ENCODE measurements at places on chromosomes 12 and 14.
A peak's percentile ranks its signal among the peaks of the same experiment; 100 is the strongest.

- DNase-seq, result peak; percentile 32
Measured at GRCh38 chr14:28758885-28759652, 7.5 kb upstream of the FOXG1 start.

GRCh38 chr14:44960146-44960545 is 1.6 kb downstream of the KLHL28 start:
- DNase-seq, result peak; percentile 56

DNA sequence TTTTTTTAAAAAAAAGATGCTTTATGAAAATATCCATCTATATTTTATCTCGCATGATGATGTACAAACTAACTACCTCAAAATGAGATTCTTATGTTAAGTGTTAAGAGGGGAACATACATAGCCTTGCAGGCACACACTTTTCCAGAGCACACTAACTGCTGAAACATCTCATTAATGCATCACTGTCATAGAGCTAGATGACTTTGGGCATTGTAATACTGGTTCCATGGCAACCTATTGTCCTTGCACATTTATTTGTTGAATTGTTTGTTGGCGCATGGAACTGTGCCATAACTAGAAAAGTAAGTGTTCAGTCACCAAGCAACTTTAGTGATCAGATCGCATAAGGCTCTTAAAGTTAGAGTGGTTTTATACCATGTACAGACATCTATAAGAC is 348.3 kb downstream of the GALC start:
- DNase-seq, result no peak

- no peak for DNase-seq
Measured at GRCh38 chr14:75461303-75461702, 33.5 kb downstream of the JDP2 start.

GRCh38 chr12:108312693-108313189 is 26.4 kb downstream of the CMKLR1 start:
- peak; percentile 53 for DNase-seq

- peak; percentile 68 for DNase-seq
Measured at GRCh38 chr12:117236456-117237001, 46.3 kb upstream of the FBXO21 start.

- peak; percentile 53 for DNase-seq
Measured at GRCh38 chr12:53624458-53624857, 1.7 kb downstream of the ATF7 start.

DNA sequence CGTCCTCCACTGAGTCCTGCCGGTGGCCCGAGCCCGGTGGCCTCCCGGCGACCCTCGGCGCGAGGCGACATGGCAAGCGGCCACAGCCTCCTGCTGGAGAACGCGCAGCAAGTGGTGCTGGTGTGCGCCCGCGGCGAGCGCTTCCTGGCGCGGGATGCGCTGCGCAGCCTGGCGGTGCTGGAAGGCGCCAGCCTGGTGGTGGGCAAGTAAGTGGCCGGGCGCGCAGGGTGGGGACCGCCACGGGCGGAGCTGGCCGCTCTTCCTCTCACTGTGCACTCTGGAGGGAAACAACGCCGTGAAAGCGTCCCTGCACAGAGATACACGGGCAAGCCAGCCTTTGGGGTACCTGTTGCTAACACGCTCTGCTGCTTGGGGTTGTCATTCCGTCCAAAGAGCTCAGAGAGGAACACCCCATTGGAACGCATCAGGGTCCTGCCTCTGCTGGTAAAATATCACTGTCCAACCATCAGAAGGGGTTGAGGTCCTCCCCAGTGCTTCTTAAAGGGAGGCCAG is at the start of gene AMDHD1:
Gene AMDHD1, plus strand, starts transcription at position 2 of the 513 bp plus-strand sequence. Its CDS starts 68 bp downstream, at position 70.
- DNase-seq, result peak; percentile 75

DNA sequence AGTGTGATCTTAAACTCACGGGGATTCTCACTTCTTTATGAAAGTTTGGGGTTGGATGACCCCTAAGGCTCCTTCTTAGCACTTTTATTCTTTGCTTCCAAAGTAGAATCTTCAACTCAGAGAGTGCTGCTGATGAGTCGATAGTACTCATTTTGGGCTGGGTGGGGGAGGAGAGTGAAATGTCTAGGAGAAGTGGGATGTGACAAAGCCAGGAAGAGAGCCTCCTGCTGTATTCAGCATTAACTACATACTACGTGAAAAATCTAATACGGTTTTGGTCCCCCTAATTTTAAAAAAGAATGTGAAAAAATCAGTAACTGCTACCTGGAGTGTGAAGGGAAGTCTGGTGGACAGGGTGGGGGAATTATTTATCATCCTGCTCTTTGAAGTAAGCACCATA is 148.3 kb downstream of the SAMD4A start:
- DNase-seq, result peak; percentile 75

- DNase-seq, result peak; percentile 41
Measured at GRCh38 chr12:69512820-69513219, 42.6 kb downstream of the FRS2 start.

- DNase-seq, result no peak
Measured at GRCh38 chr12:86834217-86834616, 578.0 kb upstream of the MGAT4C start.

DNA sequence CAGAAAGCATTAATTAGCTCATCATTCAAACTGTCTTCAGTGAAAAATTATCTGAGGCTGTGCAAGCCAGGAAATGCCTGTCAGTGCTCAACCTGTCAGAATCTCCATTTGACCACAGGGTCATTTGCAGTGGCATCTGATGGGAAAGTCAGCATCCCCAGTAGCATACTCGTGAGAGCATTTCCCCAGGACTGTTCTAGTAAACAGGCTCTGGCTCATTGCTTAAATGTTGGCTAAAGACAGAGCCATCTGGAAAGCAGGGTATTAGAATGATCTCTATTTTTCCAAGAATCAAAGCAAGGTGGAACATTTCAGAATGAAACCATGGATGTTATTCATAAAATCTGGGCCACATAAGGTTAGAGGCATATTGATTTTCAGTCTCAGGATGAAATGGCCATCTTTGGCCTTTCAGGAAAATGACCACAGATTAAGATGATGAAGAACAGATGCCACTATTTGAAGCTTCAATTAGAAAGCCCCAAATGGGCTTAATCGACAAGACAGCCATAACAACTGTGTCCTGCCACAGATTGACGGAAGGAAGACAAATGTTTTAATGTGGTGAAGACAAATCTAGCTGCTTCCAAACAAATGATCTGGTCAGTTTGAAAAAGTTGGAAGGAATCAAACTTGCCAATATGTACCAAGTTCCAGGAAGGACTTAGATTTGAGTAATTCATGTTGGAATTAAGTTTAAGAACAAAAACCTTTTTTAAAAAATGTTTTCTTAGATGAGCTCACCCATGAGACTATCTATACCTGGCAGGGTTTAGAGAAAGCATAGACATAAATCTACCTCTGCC is 94.0 kb upstream of the FAR2 start:
- no peak for DNase-seq

DNA sequence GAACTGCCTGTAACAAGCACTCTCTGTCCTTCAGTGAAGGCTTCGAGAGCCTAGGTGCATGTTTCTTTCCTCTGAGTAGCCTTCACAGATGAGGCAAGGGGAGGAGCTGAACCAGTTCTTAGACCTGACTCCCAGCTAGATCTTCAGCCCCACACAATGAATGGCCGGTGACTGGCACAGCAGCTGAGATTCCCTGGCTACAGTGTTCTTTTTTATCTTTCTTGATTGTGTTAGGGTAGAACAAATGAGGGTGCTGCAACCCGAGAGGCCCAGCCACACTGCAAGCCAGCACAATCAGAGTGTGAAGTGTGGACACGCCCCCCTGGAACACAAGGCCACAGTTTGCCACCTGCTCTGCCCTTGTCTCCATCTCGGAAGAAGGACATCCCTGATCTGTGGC is 19.1 kb upstream of the COL2A1 start:
- DNase-seq, result no peak

DNA sequence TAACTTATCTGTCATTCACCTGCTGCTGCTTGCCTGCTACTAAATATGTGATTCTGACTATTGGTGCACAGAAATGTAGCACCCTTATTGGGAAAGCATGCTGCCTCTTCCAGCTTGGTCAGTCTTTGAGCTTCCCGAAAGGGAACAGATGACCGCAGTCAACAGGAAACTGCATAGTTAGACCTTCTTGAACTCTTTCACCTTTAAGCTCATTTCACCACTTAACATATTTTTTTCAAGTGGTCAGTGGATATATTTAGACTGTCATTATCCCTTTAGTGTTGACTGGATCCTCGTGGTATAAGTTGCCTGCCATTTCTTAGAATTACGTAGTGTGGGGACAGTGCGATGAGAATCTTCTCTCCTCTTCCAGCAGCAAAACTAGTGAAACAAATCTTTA is 224.9 kb downstream of the FBXL14 start:
- no peak for DNase-seq

DNA sequence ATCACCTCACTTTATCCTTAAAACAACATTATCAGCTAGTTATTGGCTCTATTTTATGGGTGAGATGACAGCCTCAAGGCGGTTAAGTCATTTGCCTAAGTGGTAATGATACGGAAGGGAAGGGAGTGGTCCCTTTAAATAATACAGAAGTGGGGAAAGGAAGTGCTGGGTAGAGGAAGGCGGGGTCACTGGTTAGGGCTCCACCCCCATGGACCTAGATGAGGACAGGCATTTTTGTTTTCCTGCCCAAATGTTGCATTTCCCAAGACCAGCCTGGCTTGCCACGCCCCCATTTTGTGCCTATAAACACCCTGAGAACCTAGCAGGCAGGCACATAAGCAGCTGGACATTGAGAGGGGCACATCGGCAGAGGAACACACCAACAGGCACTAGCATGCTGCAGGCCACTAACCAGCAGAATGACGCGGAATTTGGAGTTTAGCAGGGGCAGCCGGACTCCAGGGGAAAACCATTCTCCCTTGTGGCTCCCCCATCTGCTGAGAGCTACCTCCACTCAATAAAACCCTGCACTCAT is 100.9 kb downstream of the EPS8 start:
- DNase-seq, result no peak

GRCh38 chr14:58639842-58640484 is 2.2 kb downstream of the DACT1 start:
- peak; percentile 89 for DNase-seq

DNA sequence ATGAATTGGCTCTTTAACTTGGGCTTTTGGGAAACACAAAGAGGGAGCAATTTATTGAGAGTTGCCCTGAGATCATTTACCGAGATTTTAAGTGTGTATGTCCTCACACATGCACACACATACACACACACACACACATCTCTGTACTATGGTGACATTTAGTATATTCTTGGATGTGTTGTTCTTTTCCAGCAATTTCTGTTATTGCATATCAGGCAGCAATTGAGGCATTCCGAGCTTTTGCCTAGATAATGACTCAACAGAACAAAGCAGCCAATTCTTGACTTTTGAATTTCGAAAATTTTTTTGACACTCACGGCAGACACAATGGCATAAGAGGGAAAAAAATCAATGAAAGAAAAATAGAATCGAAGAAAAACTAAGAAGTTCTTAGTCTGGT is 248.5 kb downstream of the DUSP6 start:
- DNase-seq, result peak; percentile 29

- DNase-seq, result peak; percentile 79
Measured at GRCh38 chr14:65258391-65258790, 154.1 kb upstream of the FUT8 start.

DNA sequence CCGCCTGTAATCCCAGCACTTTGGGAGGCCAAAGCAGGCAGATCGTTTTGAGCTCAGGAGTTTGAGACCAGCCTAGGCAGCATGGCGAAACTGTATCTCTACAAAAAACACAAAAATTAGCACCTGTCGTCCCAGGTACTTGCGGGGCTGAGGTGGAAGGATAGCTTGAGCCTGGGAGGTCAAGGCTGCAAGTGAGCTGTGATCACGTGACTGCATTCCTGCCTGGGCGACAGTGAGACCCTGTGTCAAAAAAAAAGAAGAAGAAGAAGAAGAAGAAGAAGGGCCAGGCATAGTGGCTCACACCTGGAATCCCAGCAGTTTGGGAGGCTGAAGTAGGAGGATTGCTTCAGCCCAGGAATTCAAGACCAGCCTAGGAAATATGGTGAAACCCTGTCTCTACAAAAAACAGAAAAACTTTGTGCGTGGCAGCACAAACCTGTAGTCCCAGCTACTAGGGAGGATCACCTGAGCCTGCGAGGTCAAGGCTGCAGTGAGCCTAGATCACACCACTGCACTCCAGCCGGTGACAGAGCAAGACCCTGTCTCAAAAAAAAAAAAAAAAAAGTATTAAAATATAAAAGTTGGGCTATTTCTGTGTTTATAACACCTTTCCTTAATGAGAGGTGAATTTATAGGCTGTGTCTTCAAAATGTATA is 15.5 kb downstream of the RXYLT1 start:
- no peak for DNase-seq

- no peak for DNase-seq
Measured at GRCh38 chr12:70936203-70936813, 15.8 kb upstream of the PTPRR start.

- no peak for DNase-seq
Measured at GRCh38 chr14:105144666-105145380, 23.8 kb downstream of the JAG2 start.

DNA sequence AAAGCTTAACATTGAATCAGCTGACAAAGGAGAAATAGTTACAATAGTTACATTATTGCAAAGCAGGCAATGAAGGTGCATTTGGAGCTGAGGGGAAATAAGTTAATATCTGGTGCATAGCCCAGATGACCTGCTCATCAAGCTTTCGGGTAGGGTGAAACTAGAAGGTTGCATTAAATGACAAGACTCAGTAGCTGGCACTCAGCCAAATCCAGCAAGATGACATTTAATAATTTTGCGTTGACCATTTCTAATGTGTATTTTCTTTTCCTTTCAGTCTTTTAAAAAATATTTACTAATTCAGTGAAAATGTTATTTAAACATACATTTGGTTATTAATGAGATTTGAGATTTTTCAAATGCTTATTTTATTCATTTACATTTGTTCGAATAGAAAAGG is 188.6 kb downstream of the SLC5A8 start:
- peak; percentile 22 for DNase-seq

- no peak for DNase-seq
Measured at GRCh38 chr12:2457933-2458414, 336.8 kb upstream of the FKBP4 start.

- DNase-seq, result peak; percentile 62
Measured at GRCh38 chr14:100067971-100068959, 3.0 kb downstream of the EVL start.

- peak; percentile 50 for DNase-seq
Measured at GRCh38 chr14:56193347-56193746, 75.1 kb downstream of the PELI2 start.

DNA sequence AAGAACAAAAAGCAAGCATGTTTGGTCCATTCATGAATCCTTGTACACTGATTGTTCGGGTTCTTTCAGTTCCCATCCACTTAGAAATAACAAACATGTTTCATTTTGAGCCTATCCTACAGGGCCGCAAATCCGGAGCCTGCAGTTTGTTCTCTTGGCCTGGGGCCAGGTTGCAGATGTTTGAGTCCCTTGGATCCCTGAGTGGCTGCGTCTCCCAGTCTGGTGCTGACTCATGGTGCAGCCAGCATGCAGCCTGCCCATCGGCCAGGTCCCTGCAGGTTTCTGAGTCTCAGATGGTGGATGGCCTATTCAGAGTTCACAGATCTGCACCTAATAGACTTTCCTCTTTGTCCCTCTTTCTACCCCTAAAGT is 1.9 kb upstream of the DYNC1H1 start:
- peak; percentile 91 for DNase-seq
